ENCODE measurements at places on chromosomes 11 and 22.

DNA sequence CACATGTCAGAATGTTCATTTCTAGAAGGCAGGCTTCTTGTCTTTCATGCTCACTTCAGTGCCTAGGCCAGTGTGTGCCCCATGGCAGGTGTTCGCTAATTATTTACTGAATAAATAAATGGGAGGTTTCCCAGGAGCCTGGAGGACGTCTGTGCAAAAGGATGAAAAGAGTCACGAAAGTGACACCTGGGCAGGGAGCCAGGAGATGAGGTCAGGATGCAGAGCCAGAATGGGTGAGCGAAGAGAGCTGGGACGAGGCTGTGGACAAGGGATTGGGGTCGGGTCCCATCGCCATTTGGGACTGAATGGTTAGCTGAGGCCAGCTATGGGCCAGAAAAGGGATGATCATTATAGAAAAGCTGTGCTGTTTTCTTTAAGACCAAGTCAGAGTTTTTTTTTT lies 560.4 kb downstream of the TBC1D22A start:
- ATAC-seq, result no peak

DNA sequence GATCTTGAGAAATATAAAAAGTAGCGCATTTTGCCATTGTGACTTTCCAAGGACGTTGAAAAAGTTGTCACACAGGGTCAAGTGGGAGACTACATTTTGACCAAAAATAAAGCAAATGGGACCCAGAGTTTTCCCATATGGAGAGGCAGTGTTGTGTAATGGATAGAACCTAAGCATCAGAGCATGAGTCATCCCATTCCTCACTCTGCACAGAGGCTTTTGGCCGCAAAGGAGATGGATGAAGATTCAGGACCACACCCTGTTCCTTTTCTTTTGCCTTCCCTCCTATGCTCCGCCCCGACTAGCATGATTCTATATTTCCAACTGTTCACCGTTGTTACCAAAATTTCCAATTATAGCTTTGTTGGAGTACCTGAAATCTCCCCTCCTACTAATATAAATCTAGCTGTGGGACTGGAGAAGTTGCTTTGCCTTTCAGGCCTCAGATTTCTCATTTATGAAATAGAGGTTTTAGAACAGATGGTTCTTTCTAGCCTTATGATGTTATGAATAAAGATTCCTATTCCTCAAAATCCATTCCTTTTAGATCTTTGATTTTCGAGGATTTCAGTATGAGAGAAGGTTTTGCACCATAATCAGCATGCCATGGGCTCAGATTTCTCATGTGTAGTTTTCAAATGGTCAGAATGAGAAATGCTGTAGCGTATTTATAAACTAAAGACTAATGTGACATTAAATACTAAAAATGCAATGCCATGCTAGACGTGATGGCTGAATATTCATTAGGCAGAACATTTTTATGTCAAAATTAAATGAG lies 921.9 kb upstream of the TENM4 start:
- no peak for ATAC-seq

DNA sequence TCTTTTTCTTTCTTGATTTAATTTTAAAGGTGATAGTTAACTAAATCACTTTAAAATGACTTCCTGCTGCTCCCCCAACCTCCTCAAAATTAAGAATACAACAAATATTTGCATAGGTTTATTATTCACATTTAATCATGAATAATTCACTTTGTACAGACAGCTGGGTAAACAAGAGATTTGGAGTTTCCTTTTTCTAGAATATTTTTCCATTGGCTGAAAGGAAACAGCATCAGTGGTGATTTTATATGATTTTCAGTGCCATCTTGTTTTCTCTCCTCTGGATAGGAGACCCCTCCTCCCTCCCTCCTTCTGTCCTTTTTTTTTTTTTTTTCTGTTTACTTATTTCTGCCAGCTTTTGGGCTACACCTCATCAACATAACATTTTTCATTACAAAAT lies 60.5 kb downstream of the LIF start:
- no peak for ATAC-seq

GRCh38 chr22:35837101-35837727 lies 119.5 kb downstream of the APOL5 start:
- ATAC-seq, result no peak

DNA sequence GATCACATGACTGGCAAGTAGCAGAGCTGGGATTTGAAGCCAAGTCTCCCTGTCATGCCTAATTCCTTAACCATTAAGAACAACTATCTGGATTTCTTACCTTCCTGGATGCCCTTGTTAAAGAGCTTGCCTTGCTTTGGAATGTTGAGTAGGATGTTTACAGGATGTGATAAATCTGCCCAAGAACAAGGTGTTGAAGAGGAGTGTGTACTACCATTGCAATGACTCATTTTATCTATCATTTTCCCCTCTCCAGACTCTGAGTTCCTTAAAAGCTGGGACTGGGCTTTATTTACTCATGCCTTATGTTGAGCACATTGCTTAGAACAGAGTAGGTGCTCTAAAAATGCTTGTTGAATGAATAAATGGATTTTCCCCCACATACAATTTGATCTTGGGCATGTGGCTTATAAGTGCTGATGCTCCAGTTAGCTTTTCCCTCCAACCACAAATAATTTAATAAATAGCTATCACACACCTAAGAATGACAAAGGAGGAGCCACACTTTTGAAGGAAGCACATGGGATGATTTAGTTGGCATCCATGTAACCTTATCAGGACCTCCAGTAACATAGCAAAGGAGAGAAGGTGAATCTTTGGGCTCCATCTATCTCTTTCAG lies 268.6 kb upstream of the SESN3 start:
- no peak for ATAC-seq

GRCh38 chr11:86996953-86997570 lies 40.7 kb upstream of the TMEM135 start:
- ATAC-seq, result no peak

- ATAC-seq, result peak; percentile 94
These were observed 96.2 kb downstream of the PDHX start for GRCh38 chr11:35012467-35013191.

- no peak for ATAC-seq
These were observed 8.5 kb downstream of the SH3BP1 start for GRCh38 chr22:37647928-37648327.

- no peak for ATAC-seq
These were observed 913.4 kb upstream of the RAG2 start for GRCh38 chr11:37511425-37511933.

GRCh38 chr11:6200975-6201374 lies 2.0 kb downstream of the OR52W1 start:
- ATAC-seq, result no peak

GRCh38 chr22:24001314-24001713 lies 3.9 kb downstream of the GSTT4 start:
- ATAC-seq, result no peak

DNA sequence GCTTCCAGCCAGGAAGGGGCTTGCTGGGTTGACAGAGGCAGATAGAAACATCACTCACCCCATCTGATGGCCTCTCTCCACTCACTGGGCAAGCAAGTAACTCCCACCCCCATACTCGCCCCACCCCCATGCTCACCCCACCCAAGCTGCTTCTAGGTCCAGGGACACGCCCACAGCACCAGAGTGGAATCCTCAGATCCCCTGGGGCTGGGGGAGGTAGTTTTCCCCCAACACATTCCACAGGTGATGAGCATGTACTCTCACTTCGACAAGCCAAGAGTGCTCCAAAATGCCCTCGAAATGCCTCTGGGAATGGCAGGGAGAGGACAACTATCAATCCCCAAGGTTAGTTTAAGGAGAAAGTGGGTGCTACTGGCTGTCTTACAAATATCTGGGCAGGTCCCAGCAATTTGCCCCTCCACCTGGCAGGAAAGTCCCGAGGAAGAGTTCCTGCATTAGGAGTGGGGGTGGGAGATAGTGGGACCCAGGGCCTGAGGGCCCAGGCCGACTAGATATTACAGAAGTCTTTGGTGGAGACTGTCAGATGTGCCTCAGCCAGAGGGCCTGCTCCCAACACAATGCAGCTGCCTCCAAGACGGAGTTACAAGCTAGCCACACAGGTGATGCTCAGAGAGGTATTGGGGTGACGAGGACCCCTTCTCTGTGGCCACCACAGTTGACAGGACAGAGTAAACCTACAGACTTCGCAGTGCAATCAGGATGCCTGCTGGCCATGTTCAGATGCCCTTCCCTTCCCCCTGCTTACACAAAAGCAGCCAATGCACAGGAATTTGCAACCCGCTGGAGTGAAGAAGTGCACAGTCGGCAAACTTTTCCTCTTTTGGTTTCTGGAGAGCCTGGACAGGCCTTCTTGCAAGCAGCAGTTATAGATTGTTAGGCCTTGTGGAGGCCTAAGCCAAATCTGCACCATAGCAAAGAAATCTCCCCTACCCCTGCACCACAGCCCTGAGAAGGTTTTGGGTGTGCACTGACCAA lies 2.9 kb upstream of the LMO1 start:
- ATAC-seq, result no peak

- no peak for ATAC-seq
These were observed 168.9 kb downstream of the C11orf91 start for GRCh38 chr11:33531743-33532181.

DNA sequence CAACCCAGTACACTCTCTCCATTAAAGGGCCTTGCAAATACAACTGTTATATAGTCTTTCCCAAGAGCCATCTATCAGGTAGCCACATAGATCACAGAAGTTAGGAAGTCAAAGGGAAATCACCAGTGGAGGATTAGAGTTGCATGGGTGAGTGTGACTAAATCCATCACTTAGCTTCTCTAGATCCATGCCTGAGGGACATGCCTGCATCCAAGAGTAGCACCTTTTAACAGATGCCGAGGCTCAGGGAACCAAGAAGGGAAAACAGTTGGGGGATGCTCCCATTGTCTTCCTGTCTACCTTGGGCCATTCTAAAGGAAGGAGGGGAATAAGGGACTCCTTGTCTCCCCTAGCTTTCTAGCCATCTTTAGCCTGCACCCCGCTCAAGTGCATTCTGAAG lies 77.9 kb downstream of the XRRA1 start:
- ATAC-seq, result no peak

GRCh38 chr11:86805873-86806310 lies 5.5 kb downstream of the PRSS23 start:
- peak; percentile 72 for ATAC-seq

DNA sequence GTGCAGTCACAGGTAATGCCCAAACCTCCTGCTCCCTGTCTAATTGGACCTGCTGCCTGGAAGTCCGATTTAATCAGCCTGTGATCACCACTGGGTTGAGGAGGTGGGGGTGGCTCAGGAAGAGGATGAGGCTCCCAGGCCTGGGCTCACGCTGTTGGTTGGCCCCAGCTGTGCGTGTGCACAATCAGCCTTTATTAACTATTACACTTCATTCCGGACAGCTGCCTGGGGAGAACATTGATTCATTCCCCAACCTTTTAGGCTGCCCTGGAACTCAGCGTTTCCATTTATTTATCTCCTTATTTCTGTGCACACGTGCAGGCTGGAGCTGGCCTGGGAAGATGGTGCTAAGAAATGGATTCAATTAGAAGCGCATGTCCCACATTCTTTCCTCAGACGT lies 123.4 kb downstream of the DSCAML1 start:
- no peak for ATAC-seq

GRCh38 chr11:41836431-41836830 lies 377.0 kb upstream of the LRRC4C start:
- no peak for ATAC-seq

DNA sequence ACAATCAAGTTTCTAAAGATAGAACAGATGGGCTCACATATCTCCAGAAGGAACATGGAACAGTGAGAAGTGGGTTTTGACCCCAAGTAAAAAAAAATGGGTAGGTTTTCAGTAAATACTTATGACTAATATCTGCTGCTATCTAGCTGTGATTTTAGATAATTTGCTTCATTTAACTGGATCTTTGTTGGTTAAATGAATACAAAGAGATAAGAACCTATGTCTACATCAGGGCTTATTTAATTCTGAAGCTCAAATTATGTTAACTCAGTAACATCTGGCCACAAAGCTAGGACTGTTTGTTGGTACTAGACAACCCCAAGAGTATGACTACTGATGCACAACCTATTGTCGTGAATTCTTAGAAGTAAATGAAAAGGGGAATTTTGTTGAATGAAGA lies 144.4 kb upstream of the SESN3 start:
- no peak for ATAC-seq

DNA sequence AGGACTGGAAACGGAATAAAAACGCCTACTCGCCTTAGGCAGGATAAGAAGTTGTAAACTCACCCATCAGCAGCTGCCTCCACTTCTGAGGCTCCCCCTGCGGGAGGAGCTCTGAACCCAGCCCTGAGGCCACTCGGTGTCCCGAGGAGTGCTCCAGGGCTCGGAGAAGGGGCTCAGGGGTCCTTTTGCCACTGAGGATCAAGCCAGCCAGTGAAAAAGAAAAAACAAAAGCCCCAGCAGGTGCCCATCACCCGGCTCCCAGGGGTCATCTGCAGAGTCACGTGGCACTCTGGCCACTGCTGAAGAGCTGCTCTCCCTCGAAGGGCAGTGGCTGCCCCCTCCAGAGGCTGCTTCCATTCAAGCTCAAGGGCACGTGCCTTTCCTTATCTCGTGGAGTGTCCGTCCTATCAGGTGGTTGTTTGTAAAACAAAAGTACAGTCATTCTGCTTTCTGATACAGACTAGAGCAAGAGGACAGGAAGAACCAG lies 29.0 kb downstream of the NUP50 start:
- no peak for ATAC-seq

- no peak for ATAC-seq
These were observed 9.0 kb downstream of the SLC5A4 start for GRCh38 chr22:32246166-32246565.

DNA sequence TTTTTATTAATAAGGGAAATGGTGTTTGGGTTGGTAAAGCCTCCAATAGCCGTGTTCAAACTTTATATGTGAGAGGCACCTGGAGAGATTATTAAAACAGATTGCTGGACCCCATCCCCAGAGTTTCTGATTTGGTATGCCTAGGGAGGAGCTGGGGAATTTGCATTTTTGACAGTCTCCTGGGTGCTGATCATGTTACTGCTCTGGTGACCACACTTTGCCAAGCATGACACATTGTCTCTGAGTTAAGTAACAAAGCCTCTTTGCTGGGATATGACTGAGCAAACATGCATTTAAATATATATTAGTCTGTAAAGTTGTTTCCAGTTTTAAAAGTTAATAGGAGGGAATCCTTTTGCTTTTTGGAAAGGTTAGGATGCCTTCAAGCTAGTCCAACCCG lies 140.4 kb downstream of the NAV2 start:
- ATAC-seq, result no peak

- ATAC-seq, result peak; percentile 87
These were observed 19.5 kb downstream of the IL17REL start for GRCh38 chr22:49992921-49993648.

GRCh38 chr11:75468534-75469340 lies 35.7 kb upstream of the KLHL35 start:
- ATAC-seq, result no peak

GRCh38 chr11:41102471-41102870 lies 357.0 kb downstream of the LRRC4C start:
- ATAC-seq, result no peak

- ATAC-seq, result no peak
These were observed 25.9 kb upstream of the KCNJ11 start for GRCh38 chr11:17414317-17414737.

- ATAC-seq, result no peak
These were observed 21.2 kb downstream of the CSF2RB start for GRCh38 chr22:36934418-36935312.

GRCh38 chr11:134792044-134792443 lies 380.0 kb upstream of the B3GAT1 start:
- ATAC-seq, result no peak
